ENCODE measurements at places on chromosomes 1 and 21. TPM values are rescaled to one million over a fixed set of nuclear protein-coding genes. Genes with fewer than 3 reads are reported as not detected.

GRCh38 chr1:183281039-183281438 is 95.0 kb downstream of the LAMC2 start:
- DNase-seq, result no peak

GRCh38 chr1:111354584-111354983 is 63.9 kb downstream of the CHIA start:
- no peak for DNase-seq

HPCAL4 gene
- polyA plus RNA-seq, result 0.99 TPM

DNA sequence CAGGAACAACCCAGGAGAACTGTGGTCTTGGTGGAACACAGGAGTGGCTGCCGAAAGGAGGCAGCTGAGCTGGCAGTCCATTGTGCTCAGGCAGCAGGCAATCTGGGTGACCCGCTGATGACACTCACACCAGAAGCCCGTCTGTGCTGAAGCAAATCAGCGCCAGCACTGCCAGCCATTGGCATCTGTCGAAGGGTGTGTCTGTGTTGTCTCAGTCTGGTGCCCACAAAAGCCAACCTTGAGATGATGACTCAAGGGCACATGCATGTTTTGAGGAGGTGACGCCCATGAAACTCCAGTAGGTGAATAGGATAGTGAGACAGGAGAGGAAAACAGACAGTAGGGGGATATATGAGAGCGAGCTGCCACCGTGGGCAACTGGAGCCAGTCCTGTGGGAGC is 167.3 kb downstream of the KAZN start:
- DNase-seq, result no peak

ZBTB37 gene
- 4.5 TPM for polyA plus RNA-seq

DNA sequence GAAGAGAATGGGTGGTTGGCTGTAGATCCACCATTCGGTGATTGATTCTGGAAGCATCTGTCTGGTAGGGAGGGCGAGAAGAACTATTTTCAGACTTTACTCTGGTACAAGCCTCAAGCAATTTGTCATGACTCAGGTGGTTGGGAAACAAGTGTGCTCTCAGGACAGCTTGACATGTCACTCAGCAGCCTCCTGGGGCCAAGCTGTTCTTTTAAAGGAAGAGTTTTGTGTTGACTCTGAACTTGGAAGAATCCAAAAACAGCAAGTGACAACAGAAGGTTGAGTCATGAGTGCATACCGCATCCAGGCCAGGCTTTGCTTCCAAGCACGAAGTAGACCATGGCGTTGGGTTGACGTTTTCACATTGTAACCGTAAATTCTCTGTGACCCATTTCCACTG is 65.9 kb downstream of the CLIC6 start:
- DNase-seq, result no peak

DNA sequence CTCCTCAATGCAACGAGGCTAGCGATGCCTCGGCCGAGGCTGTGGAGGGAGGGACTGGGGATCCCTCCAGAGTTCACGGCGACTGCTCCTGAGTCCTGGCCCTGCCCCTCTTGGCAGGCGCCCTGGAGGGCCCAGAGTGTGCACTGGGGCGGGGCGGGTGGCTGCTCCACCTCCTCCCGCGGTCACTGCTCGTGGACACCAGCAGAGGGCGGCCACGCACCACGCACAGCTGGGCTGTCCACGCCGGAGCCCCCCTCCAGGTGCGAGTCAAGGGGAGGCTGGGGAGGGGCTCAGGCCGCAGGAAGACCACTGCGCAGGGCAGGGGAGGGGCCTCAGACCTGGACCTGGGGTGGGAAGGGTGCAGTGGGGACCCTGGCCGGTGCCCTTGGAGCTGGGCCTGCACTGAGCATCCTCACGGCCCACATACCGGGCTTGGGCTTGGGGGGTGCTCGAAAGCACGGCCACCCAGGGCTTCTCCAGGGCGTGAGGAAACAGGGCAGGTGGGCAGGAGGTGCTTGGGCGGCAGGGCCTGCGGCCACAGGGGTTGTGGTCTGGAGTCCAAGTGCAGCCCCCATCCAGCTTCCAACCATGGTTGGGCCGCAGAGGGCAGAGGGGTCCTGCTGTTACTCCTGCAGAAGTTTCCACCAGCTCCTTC is 20.6 kb upstream of the TTC34 start:
- no peak for DNase-seq

DNA sequence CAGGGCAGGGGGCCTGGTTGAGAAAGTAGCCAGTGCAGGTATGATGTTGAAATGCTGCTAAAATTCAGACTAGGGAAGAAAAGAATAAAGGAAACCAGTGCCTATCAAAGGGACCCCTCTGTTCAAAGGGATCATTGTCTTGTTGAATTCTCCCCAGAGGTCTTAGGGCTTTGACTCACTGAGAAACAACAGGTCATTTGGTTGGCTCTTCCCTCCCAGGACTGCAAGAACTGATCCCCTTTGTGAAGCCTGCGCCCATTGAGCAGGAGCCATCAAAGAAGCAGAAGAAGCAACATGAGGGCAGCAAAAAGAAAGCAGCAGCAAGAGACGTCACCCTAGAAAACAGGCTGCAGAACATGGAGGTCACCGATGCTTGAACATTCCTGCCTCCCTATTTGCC is 11.8 kb upstream of the CELSR2 start:
- DNase-seq, result no peak

GRCh38 chr1:8009043-8010002 is 16.8 kb downstream of the ERRFI1 start:
- DNase-seq, result no peak

GRCh38 chr1:7255303-7256058 is 470.2 kb downstream of the CAMTA1 start:
- no peak for DNase-seq

DNA sequence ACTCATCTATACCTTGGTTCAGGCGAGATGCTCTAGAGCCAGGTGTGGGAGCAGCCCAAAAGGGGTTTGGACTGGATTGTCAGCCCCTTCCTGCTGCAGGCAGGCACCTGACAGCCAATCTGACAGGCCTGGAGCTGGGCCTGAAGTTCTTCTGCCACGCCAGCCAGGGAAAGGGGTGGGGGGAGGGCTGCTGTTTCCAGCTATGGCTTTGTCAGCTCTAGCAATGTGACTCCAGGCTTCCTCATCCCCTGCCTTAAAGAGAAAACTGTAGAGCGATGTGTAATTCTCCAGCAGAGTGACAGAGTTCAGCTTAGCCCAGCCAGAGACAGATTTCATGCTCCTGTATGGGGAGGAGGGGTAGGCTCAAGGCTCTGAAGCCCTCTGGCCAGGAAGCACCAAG is 30.3 kb downstream of the WNT4 start:
- no peak for DNase-seq
